ENCODE measurements at places on chromosomes 4 and X.

DNA sequence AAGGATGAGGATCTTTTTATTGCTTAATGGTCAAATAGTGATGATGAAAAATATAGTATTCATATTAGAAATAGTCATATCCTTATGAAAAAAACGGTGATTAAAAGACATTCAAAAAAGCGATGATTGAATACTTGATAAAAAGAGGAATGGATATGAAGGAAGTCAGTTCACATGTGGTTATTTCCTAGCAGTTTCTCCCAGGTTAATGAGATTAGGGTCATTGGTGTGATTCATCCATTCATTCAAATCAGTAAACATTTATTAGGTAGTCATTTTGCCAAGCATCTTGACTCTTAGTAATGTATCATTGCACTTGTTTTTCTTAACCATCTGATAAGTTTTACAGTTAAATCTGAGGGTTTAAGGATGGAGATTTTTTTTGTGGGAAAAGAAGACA, 294.1 kb downstream of the ARHGAP24 start:
- DNase-seq = no peak

DNA sequence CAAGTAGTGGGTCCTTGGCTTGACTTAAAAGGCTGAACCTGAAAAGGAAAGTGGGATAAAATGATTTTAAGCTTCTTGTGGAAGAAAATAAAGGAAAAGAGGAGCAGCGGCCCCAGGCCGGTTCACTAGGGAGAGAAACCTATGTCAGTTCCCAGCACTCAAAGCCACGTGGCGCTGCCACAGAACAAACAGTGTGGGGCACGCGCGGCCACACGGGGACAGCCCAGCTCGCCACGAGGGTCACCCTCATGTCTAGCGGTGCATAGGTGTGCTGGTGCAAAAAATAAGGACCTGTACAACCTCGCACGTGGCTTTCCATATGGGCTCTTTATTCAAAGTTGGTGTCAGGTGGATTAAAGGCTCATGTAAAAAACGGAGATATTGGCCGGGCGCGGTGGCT, 17.1 kb downstream of the MSANTD1 start:
- DNase-seq = no peak

DNA sequence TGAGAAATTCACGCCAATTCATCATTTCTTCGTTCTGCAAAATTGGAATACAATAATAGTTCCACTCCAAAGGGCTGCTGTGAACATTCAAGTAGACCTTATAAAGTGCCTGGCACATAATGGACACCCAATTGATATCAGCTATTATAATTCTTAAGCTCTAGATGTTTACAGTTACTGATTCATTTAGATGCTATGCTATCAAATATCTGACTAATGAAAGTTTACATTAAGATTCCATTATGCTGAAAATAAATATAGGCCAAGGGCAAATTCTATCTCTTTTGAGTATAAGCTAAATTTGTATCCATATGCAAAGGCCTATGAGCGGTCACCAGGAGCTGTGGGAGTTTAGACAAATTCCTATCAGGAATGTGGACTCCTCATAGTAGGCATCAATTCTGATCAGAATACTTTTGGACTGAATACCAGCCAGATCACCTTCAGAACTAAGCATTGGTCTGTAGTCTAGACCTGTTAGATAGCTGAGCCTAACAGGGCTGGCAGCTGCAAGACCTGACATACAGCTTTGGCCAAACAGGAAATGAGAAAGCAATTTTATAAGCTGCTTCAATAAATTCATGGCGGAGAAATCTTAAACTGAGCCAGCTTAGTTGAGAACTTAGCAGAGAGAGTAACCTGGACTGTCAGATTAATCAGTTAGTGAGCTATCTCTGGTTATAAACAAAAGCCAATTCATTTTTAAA, 384.3 kb upstream of the ACTRT1 start:
- no peak for DNase-seq

DNA sequence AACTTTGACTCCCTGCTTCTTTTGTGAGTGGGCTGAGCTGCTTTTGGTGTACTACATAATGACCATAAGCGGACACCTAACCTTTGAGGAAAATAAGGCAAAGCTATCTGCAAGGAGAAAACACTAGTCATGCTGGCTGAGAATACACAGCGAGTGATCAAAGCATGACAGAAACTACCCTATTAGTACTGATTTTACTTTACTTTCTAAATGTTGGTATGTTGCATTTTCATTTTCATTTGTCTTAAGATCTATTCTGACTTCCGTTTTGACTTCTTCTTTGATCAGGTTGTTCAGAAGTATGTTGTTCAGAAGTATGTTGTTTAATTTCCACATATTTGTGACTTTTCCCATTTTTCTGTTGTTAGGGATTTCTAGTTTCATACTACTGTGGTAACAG, 361.1 kb downstream of the TRAM1L1 start:
- no peak for DNase-seq

GRCh38 chr4:144495944-144496343, 150.0 kb upstream of the HHIP start:
- no peak for DNase-seq

DNA sequence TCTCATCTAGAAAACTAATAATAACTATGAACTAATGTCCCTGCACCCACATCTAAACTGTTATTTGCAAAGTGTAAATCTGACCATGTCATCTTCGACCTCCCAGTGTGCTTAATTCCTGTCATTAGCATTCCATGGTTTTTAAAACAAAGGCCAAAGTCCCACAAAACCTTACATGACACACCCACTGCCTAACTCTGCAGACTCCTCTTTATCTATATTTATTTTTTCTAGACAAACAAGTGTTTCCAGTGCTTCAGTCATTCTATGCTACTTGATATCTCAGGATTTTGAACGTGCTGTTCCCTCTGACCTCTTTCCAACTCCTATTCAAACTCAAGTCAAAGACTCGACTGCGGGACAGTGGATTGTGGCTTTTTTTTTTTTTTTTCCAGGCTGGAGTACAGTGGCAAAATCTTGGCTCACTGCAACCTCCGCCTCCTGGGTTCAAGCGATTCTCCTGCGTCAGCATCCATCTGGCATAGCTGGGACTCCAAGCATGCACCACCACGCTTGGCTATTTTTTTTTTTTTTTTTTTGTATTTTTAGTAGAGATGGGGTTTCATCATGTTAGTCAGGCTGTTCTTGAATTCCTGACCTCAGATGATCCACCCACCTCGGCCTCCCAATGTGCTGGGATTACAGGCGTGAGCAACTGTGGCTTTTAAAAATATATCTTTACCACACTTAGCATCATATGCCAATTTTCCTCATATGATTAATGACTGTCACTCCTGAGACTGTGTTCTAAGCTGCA, 1511.0 kb downstream of the ARAP2 start:
- DNase-seq = no peak

DNA sequence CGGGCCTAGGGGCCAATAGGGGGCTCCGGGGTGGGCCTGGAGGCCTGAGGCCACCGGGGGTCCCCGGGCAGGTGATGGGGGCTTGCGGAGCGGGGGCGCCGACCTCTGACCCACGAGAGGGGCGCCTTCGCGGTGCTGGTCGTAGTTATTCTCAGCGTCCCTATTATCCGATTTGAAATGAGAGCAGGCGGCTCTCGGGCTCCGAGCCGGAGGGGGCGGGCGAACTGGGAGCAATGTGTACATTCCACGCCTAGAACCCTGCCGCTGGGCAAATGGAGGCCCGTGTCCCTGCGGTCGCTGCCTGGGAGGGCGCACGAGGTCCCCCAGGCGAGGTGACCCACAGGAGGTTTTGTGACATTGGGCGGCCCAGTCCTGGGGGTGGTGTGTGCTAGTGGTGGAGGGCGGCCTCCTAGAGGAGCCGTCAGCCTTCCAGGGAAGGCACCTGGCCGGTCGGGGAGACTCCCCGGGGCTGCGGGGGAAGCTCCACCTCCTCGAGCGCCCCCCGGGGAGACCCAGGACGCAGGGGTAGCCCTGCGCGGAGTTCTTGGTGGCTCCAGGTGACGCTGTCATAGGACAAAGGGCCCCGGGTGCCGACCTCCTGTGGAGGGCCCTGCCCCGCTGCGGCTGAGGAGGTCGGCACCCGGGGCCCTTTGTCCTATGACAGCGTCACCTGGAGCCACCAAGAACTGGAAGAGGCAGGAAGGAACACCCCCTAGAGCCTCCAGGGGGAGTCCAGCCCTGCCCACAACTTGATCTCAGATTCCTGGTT, 102.6 kb upstream of the PRKX start:
- peak; percentile 62 for DNase-seq

DNA sequence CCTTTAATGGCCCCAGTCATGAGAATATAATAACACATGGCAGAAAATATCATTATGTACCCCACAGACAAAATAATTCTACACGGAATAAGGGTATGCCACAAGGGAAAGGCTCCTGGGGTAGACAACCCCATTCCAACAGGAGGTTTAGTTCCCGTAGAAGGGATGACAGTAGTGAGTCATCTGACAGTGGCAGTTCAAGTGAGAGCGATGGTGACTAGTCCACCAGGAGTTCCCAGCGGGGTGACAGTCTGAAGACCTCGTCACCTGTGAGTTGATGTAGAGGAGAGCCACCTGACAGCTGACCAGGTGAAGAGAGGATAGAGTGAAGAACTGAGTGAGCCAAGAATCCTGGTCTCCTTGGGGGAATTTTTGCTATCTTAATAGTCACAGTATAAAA, 13.5 kb downstream of the MEPE start:
- DNase-seq = no peak

GRCh38 chr4:56212774-56213173, 174.5 kb downstream of the AASDH start:
- DNase-seq = no peak

GRCh38 chrX:153556767-153557166, 39.3 kb downstream of the ATP2B3 start:
- DNase-seq = no peak

- no peak for DNase-seq
Measured at GRCh38 chr4:154529728-154530519, 20.3 kb downstream of the PLRG1 start.

DNA sequence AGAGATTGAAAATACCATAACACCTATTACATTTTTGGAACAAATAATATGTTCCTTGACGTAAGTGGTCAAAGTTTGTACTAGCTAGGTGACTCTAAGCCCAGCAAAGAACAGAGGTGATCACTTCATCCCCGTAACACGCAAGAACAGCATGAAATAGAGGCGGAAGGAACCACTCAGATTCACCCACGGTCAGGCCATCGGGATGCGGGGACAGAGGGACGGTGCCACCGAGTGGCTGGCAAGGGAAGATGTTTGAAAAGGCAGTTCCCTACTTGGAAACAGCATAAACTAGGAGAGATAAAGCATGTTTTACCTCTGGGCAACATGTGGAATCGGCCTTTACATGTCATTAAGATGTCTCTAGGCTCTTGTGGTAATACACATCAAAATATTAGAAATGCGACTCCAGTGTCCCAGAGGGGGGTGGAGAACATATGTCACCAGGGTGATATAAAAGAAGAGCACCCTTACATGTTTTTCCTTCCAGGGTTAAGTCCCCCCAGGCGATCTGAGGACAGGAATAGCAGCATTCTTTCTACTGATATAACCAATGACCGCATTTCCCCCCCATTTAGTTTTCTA, 84.0 kb downstream of the PHKA2 start:
- no peak for DNase-seq

- DNase-seq = no peak
Measured at GRCh38 chrX:129875669-129876068, 30.3 kb upstream of the UTP14A start.

GRCh38 chr4:101187841-101188240, 159.5 kb downstream of the PPP3CA start:
- no peak for DNase-seq

DNA sequence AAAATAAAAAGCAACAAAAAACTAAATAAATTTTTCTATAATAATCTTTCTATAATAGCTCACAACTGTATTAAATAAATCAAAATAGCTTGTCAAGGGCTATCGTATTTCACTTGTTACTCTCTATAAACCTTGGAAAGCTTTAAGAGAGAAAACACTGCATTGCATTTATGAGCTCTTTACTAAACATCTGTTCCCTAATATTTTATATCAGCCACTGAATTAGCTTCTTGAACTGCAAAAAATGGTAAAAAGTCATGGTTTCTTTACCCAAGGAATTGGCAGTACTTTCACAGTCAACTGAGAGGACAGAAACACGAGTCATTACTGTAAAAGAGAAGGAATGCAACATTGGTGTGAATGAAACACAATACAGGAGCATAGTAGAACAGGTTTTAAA, 671.2 kb downstream of the PCDH18 start:
- no peak for DNase-seq

DNA sequence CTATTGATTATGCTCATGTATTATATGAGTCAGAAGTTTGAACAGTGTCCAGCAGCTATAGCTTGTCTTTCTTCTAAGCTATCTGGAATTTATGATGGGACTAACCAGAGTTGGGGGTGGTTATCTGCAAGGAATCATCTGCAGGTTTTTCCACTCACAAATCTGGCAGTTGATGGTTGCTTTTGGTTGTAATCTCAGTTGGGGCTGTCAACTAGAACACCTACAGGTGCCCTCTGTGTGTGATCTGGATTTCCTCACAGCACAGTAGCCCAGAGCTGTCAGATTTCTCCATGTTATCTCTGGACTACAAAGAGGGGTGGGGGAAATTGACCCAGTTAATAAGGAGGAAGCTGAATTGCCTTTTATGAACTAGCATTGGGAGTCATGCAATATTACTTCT, 51.4 kb upstream of the MAP9 start:
- no peak for DNase-seq

DNA sequence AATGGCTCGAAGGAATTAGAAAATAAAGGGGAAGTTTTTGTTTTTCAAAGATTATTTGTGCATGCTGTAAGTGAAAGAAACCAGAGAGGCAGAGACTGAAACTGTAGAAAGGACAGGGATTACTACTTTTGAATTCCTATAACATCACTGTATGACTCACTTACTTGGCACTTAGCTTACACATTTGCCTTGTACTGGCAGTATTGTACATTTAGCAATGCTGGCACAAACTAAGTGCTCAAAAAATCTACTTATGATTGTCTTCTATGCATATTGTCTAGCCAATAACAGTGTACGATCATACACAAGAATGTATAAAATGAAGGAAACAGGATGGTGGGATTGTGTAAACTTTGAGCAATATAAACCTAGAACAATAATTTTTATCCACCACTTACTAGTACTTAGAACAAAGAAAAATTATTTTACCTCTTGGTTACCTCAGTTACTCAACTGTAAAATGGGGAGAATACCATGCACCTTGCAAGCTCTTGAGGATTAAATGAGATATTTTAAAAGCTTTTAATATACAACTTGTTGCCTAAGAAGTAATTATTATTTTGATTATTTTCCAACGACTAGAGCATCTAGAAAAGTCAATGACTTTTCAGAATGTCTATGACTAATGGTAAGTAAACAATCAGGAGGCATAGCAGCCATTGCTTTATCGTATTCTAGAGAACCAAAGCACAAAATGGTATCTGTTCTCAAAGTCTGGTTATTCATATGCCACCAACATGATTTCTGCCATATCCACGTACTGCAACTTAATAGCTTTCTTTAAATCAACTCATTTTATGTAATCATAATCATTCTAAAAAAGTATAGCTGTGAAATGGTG, 4.7 kb downstream of the FAM120C start:
- DNase-seq = no peak

All from natural killer cell treated with Interleukin-12 subunit alpha and Interleukin-12 subunit beta and Interleukin-15 and Interleukin-18, amount 100 ng/mL, for 72 hours (primary cell).